ENCODE measurements at places on chromosomes 1 and 21.

- peak; percentile 29 for DNase-seq
Measured at GRCh38 chr1:14915356-14916054, 238.0 kb upstream of the TMEM51 start.

DNA sequence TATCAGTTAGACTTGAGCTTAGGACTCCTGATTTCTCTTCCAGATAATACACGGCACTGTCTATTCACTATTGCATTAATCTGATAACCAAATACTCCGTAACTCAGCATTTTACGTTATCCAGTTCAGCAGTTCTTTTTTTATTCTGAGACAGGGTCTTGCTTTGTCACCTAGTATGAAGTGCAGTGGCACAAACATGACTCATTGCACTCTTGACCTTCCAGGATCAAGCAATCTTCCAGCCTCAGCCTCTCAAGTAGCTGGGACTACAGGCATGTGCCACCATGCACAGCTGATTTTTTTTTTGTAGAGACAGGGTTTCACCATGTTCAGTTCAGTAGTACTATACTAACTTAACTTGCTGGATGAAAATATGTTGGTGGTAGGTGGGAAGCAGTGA is 156.4 kb downstream of the PATJ start:
- no peak for DNase-seq

DNA sequence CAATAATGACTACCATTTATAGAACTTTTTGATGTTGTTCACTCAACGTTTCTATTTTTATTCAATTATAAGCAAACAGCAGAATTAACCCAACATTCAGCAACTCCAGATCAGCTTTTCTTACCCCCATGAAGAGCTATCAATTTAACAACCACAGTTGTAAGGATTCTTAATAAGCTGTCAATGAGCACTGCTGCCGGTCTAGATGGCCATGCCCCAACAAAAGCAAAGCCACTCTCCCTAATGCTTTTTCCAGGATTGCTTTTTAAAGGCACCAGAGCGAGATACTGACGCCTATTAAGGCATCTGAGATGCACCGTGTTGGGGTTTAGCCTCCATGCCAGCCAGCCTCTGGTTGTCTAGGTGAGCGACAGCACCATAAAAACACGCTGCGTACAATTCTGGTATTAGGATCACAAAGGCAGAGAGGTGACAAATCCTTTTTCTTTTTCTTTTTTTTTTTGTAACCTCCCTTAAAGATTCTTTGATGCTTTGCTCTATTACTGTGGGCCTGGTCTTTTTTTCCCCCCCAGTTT is 39.5 kb downstream of the PTPRC start:
- DNase-seq, result no peak

- no peak for DNase-seq
Measured at GRCh38 chr1:161970633-161971032, 53.0 kb downstream of the OLFML2B start.

DNA sequence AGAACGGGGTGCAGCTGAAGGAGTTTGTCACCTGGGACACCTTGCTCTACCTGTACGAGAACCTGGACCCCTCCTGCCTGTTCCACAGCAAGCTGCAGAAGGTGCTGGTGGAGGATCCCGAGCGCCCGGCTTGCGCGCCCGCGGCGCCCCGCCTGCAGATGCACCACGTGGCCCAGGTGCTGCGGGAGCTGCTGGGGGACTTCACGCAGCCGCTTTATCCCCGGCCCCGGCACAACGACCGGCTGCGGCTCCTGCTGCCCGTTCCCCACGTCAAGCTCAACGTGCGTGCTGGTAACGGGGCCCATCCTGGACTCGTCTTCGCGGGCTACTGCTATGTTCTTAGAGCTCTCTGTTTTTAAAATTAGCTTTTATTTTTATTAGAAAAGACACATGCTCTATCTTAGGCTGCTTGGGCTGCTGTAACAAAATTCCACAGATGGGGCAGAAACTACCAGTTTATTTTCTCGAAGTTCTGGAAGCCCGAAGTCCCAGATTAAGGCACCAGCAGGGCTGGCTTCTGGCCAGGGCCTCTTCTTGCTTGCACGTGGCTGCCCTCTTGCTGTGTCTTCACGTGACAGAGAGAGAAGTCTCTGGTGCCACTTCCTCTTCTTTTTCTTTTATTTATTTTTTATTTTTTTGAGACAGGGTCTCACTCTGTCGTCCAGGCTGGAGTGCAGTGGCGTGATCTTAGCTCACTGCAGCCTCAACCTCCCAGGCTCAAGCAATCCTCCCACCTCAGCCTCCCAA is 38.1 kb downstream of the TRPM2 start:
- no peak for DNase-seq

All from fibroblast of skin of back (primary cell).